SIG-M5 (cell line): ENCODE measurements at places on chromosomes 2 and 18.
A peak's percentile ranks its signal among the peaks of the same experiment; 100 is the strongest.

DNA sequence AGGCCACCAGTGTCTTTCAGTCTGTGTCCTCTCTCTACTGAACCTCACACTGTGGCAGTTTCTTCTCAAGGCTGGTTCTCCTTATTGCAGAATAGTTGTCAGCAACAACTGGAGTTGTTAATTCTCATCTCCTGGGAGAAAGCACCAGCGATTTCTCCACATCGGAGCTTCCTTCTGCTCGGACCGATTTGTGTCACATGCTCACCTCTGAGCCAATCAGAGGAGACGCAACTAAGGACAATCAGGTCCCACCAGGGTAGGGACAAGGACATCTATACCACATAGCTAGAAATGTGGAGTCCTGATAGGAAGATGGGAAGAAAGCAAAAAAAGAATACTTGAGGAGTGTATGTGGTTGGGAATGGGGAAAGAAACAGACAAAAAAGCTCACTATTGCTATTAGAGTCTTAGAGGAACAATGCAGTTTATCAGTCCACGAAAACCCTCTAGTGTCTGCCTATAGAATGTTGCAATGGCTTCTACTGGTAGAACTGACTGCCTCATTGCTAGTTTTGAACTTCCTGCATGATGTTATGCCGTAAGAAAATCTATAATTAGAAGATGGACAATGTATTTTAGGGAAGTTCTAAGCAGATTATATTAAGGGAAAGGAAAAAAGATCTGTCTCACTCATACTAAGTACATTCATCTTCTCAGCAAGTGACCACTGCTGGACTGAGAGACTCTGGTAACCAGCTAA lies 169.7 kb downstream of the CDCA7 start:
- DNase-seq, result peak; percentile 8

DNA sequence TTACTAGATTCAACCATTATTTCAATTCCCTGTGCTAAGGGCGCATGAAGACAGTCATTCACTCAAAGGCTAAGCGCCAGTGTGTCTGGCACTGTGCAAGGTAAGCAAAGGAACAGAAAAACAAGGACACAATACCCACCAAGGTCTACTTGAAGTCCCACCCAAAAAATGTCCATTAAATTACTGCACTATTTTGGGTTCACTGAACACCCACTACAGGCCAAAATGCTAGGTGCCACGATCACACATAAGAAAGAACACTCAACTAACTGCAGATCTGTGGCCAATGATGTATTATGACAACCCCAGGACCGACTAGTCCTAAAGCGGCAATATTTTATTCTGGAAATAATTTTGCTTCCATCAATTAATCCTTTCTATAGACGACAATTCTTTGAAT lies 1.8 kb downstream of the TMEM131 start:
- no peak for DNase-seq

- DNase-seq, result no peak
Measured at GRCh38 chr2:205474741-205475415, 207.4 kb upstream of the NRP2 start.

DNA sequence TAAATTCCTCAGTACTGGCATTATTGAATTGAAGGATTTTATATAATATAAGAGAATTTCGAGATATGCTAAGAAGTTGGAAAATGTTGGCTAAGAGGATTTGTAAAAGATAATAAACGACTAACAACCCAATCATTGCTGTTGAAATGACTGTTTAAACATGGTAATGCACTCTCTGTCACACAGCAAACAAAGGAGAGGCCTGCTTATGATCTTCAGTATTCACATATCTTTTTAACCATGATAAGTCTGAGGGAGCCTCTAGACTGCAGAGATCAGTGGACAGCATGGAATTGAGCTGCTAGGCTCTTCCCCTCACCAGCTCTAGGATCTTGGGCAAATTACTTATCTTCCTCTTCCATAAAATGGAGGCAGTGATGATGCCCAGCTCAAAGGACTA lies 2.7 kb downstream of the KCTD18 start:
- DNase-seq, result no peak

DNA sequence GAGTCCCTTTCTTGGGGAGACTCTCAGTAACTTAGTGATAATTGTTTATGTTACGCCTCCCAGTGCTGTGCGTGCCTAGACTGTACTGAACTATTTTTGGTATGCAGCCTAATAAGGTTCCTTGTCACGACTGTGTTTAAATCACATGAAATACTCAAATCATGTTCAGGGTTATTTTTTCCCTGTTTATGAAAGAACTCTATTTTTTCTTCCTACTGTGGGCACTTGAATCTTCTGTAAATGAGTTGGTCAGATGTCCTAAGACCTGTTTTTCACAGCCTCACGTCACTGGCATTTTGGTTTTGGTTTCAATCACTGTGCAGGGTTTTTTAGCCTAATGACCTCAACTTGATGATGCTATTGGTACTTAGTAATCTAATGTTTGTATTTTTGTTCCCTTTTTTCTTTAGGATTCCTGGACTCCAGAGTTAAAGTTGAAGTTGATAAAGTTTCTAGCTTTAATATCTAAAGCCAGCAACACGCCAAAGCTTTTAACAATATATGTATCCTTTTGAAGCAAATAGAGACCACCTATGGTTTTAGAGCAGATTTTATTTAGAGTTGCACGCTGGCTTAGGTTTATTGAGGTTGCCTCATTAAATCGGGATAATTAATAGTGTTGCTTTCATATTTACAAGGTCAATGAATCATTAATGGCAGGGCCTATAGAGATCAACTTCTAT lies 24.0 kb downstream of the ARMC9 start:
- DNase-seq, result no peak
